ENCODE measurements at places on chromosomes 4 and X. TPM values are rescaled to one million over a fixed set of nuclear protein-coding genes. Genes with fewer than 3 reads are reported as not detected.

Gene RIBC1
- 0.74 TPM for total RNA-seq

Gene FATE1
- total RNA-seq: not detected

Gene CLGN
- total RNA-seq: 5.2 TPM

Gene ADAMTS3
- not detected for total RNA-seq

Gene PAGE5
- not detected for total RNA-seq

Gene MAGIX
- 2.8 TPM for total RNA-seq

Gene ANAPC4
- total RNA-seq: 13.6 TPM

Gene FMR1NB
- total RNA-seq: not detected

Gene FOXP3
- total RNA-seq: 0.12 TPM

Gene NXT2
- total RNA-seq: 11.0 TPM

Gene USP17L21
- total RNA-seq: not detected

Gene FREM3
- total RNA-seq: not detected
